Right ventricle myocardium superior (tissue), 1 donor: ENCODE measurements at places on chromosomes 2 and 18. TPM values are rescaled to one million over a fixed set of nuclear protein-coding genes. Genes with fewer than 3 reads are reported as not detected.

GRCh38 chr2:24792874-24793760 lies at the start of the genes CENPO and PTRHD1:
Gene CENPO, plus strand, starts transcription at chr2:24793425. Its CDS starts 495 bp downstream, at chr2:24793920.
Gene PTRHD1, minus strand, starts transcription at chr2:24793391. Its CDS starts 14 bp downstream, at chr2:24793377.
- DNase-seq = peak; percentile 98

GRCh38 chr2:241870611-241871537 lies 1.3 kb downstream of the RTP5 start:
- peak; percentile 44 for DNase-seq

DNA sequence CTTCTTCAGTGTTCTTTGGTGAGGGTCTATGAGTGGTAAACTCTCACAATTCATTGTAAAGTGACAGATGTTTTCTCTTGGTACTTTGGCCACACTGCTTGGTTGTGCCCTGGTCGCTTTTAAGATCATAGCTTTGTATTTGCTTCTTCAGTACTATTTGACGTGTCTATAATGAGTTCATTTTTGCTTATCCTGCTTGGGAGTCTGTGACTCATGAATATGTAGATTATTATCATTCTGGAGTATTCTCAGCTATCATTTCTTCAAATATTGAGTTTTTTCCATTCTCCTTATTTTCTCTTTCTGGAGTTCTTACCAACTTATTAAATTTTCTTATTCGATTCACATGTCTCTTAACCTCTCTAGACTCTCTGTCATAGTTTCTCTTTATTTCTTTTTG lies 73.0 kb upstream of the HS6ST1 start:
- DNase-seq = no peak

DNA sequence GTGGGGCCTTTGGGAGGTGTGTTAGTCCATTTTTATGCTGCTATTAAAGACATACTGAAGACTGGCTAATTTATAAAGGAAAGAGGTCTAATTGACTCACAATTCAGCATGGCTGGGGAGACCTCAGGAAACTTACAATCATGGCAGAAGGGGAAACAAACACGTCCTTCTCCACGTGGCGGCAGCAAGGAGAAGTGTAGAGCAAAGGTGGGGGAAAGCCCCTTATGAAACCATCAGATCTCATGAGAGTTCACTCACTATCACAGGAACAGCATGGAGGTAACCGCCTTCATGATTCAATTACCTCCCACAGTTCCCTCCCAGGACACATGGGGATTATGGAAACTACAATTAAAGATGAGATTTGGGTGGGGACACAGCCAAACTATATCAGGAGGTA lies 187.1 kb upstream of the OSR1 start:
- no peak for DNase-seq

SCLY gene
- 8.6 TPM for total RNA-seq
